ENCODE measurements at places on chromosomes 1 and 21.
A peak's percentile ranks its signal among the peaks of the same experiment; 100 is the strongest.

GRCh38 chr1:47229886-47230691 lies 1.9 kb downstream of the TAL1 start:
- no peak for DNase-seq

DNA sequence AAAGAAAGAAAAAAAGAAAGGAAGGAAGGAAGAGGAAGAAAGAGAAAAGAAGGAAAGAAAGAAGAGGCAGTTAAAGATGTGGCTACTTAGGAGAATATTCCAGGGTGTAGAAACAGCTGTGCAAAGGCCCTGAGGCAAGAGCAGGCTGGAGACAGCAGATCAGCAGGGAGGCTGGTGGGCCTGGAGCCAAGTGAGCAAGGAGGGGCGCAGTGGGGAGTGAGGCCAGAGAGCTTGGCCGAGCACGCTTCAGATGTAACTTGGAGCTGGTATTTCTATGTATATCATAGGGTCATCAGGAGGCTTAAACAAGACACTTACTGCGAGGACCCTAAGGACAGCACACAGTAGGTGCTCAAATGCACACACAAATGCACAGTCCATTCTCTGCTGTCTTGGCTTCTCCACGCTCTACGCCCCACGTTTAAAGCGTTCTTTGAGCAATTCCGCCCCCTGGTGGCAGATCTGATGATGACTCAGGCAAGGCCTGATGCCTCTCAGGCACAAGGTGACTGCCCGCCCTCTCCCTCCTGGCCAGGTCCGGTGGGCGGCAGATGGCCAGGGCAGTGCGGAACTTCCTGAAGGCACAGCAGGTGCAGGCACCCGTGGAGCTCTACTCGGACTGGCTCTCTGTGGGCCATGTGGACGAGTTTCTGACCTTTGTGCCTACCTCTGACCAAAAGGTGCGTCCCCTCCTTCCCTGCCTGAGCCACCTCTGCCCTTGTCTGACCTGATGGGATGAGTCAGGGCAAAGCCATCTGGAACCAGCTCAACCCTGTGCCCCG lies 11.9 kb upstream of the PADI3 start:
- peak; percentile 98 for DNase-seq

GRCh38 chr1:52727114-52727586 lies 897 bp downstream of the ZYG11B start:
- no peak for DNase-seq

- no peak for DNase-seq
Measured at GRCh38 chr1:224042557-224043118, 71.3 kb upstream of the FBXO28 start.

- no peak for DNase-seq
Measured at GRCh38 chr1:206921772-206922265, at the start of gene FCMR. FCMR (minus strand) TSS chr1:206921941; CDS start chr1:206921854, 87 bp downstream.

DNA sequence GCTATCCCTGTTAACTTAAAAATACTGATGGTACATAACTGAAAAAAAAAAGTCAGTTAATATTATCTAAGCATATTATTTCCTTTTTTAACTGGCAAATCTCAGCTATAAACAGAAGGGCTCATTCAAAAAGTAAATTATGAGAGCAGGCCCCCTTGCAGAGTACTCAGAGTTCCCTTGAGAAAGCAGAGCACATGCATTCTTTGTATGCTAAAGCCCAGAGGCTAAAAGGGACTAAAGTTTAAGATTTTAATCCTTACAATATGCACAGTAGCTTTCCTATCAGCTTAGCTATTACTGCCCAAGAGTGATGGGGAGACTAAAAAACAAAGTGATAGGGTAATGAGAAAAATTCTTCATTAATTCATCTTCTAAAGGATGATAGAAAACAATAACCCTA lies 18.5 kb downstream of the SLC16A1 start:
- no peak for DNase-seq

GRCh38 chr1:206608108-206608698 lies 4.1 kb downstream of the EIF2D start:
- no peak for DNase-seq

GRCh38 chr1:109777980-109778625 lies 14.4 kb upstream of the EPS8L3 start:
- no peak for DNase-seq

- no peak for DNase-seq
Measured at GRCh38 chr21:26563856-26564503, 9.1 kb downstream of the CYYR1 start.

DNA sequence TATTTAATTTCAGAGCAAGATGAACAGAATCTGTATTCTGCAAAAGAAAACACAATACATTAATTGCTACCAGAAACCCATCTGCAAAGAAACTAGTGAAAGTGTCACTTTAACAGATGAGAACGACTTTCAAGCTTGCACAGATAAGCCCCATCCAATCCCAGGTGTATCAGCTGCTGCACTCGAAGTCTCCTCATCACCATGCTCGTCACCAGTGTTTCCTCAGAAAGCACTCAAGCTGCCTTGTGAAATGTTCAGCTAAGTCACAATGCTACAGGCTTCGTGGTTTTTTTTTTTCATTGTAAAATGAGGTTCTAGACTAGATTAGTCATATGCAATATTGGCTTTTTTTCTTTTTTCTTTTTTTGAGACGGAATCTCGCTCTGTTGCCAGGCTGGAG lies 3.3 kb upstream of the TOMM20 start:
- DNase-seq = no peak

GRCh38 chr1:116287341-116288200 lies 85.5 kb upstream of the ATP1A1 start:
- no peak for DNase-seq

DNA sequence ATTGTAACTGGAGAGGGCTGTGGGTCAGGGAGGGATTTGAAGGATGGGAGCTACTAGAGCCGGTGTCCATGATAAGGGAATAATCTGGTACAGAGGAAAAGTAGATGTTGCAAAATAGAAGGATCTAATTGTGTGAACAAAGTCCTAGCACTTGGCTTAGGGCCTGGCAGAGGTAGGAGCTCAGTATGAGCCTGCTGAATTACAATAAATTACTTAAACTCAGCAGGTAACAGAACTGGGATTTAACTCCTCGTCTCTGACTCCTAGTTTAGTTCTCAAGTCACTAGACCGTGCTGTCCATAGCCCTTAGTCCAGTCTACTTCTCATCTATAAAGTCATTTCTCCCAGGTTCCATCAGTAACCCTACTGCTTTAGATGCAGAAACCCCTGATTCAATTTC lies 120.2 kb downstream of the LRRC53 start:
- no peak for DNase-seq

DNA sequence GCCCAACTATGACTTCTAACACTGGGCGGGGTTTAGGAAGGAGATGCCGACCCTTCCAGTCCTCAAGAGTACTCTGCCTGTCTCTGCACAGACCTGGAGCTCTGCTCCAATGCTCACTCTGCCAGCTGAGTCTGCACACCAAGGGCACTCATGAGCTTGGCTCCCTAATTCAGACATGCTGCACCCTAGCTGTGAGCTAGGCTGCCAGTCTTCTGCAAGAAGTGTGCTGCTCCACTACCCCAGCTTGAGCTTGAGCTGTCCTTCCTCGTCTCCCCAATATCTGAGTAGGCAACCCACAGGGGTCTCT lies 13.2 kb downstream of the TP53BP2 start:
- DNase-seq = no peak

DNA sequence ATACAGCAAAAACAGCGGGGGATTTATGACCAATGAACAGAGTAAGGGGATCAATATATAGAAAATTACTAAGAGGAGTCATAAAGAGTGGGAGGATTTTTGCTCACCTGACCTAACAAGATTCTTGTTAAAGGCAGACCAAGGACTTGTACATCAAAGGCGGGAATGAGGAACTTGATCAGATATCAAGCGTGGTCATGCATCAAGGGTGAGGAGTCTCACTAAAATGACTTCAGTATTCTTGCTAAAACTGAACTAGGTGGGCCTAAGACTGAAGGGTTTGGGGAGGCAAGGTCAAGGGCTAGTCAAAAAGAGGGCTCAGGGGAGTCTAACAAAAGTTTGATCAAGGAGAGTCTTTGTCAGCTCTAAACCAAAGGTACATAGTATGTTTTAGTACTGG lies 2.1 kb downstream of the MOV10 start:
- DNase-seq = no peak

- DNase-seq = no peak
Measured at GRCh38 chr1:2644591-2645101, 11.8 kb upstream of the MMEL1 start.

- DNase-seq = no peak
Measured at GRCh38 chr21:33703750-33704606, 61.7 kb downstream of the ITSN1 start.

DNA sequence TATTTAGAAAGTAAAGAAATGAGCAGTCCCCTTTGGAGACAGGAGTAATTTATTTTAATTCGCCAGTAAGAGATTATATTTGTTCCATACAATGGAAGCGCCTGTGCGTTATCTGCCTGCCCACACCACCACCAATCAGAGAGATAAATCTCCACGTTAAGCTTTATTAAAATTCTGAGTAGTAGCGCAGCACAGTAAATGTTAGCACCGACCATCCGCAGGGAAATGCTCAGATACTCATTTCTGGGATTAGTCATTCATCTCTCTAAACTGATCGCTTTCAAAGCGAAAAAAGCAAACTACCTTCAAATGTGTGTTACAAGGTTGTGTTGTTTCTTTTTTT lies 1.2 kb downstream of the ETS2 start:
- no peak for DNase-seq

DNA sequence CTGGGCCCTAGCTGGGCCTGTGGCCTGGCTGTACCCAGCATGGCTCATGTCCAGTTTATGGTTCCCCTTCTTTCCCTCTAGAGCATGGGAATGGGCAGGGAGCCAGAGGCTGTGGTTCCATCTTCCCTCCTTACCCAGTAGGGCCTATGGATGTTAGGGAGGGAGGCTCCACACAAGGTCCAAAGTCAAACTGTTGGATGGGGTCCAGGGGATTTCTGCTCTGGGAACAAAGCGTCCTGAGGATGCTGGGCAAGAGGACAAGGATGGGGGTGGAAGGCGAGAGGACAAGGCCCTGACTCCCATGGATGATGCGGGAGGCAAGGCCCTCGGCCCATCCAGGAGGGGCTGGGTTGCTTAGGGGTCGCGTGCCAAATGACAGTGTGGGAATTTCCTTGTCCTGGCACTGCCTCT lies 17.3 kb downstream of the CSF1 start:
- DNase-seq = peak; percentile 32

DNA sequence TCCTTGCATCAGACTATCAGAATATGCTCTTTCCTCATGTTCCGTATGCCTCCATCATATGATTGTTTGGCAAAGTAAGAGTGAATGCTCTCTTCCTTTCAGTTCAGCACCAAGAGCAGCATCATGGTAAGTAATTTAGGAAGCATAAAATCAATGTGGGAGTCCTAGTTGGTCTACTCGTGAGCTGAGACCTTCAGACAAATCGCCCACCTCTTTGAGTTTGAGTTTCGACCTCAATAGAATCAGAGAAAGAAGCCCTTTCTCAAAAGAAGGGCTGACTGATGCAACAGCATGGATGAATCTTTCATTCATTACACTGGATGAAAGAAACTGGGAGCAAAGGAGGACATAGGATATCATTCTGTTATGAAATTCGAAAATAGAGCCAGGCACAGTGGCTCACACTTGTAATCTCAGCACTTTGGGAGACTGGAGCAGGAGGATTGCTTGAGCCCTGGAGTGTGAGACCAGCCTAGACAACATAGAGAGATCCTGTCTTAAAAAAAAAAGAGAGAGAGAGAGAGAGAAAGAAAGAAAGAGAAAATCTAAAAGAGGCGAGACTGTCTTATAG lies 112.5 kb downstream of the ZC3H11B start:
- DNase-seq = no peak

GRCh38 chr1:80158266-80158665 lies 1151.7 kb upstream of the ADGRL4 start:
- DNase-seq = no peak

DNA sequence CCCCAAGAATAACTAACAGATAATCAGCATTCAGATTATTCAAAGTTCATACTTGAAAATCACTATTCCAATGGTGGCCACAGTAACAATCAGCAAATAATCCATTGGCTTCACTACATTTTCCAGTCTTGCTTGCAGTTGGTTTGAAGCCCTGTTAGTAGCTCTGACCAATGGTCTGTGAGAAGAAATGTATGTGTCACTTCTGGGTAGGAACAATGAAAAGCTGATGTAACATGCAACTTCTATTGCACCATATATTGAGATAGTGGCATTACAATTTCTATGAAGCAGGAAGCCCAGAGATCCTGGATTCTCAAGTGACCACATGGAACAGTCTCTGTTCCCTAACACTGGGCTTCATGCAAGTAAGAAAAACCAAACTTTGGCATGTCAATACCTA lies 250.9 kb upstream of the DAB1 start:
- DNase-seq = no peak

GRCh38 chr1:39165049-39165448 lies 39.4 kb upstream of the MACF1 start:
- no peak for DNase-seq

GRCh38 chr1:75632350-75632949 lies 21.5 kb upstream of the SLC44A5 start:
- DNase-seq = no peak

- no peak for DNase-seq
Measured at GRCh38 chr21:40564318-40564717, 282.6 kb downstream of the DSCAM start.

- no peak for DNase-seq
Measured at GRCh38 chr1:233879841-233880240, 24.6 kb upstream of the SLC35F3 start.

- DNase-seq = no peak
Measured at GRCh38 chr1:229376521-229376920, 33.7 kb upstream of the CCSAP start.

- DNase-seq = no peak
Measured at GRCh38 chr1:9080705-9081291, 11.4 kb upstream of the SLC2A5 start.

Measured in omental fat pad (tissue), 4 donors.